ENCODE measurements at places on chromosomes 7 and 10. TPM values are rescaled to one million over a fixed set of nuclear protein-coding genes. Genes with fewer than 3 reads are reported as not detected.

DNA sequence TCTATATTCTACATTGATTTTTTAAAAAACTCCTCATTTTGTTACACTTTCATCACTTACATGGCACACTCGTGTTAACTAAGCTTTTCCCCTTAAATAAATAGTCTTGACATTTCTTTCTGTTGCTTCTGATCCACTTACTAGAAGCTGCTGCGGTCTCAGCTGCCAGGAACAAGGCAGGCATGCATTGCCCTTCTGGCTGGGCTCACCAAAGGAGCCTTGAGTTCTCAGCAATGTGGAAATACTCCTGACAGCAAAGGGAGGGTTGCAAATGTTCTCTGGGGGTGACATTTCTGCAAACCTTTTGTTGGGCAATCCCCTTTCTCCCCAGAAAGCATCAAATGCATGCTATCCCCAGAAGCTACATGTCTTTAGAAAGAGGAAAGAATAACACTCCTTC, 350.1 kb downstream of the PRPF18 start:
- H3K27ac ChIP-seq: no peak overlapping the region
- H3K36me3 ChIP-seq: no peaks in the 10 kb centered on the region
- DNase-seq: no peak
- H3K4me1 ChIP-seq: no peaks in the 10 kb centered on the region

DNA sequence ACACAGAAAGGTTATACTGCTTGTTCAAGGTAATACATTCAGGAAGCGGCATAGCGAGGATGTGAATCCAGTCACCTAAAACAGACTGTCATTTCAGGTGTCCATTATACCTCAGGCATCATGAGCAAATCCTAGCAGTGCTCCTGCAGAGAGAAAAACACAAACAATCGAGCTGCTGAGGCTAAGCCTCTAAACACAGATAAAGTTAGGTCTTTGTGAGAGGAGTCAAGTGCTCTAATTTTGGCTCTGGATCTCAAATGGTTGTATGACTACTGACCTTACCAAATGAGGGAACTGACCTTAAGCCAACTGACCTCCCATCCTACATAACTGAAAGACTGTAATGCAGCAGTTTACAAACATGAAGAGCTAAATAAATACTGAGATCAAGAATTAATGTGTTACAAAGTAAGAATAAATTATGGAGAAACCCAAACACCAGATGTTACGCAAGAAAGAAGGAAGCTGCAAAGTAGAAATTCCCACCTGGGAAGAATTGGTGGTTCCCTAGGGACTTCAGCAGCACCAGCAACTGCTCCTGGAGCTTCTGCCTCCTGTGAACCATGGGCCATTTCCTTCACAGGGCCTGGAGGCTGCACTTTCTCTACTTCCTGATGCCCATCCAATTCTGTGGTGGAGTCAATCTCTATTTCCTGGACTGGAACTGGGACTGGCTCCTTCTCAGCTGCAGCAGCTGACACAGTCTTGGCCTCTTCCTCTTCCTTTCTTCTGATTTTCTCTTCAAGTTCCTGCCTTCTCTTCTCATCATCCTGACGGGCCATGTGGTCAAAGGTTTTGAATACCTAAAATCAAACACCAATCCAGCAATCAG, 5.8 kb downstream of the NUDCD3 start:
- no peaks in the 10 kb centered on the region for H3K27me3 ChIP-seq
- H3K27ac ChIP-seq: no peak overlapping the region
- no peak for DNase-seq

- DNase-seq: no peak
- no peak overlapping the region for H3K4me3 ChIP-seq
- H3K27me3 ChIP-seq: no peaks in the 10 kb centered on the region
- no peak overlapping the region for H3K27ac ChIP-seq
- H3K4me1 ChIP-seq: no peaks in the 10 kb centered on the region
These were observed 19.2 kb downstream of the CFAP70 start for GRCh38 chr10:73339436-73339835.

DNA sequence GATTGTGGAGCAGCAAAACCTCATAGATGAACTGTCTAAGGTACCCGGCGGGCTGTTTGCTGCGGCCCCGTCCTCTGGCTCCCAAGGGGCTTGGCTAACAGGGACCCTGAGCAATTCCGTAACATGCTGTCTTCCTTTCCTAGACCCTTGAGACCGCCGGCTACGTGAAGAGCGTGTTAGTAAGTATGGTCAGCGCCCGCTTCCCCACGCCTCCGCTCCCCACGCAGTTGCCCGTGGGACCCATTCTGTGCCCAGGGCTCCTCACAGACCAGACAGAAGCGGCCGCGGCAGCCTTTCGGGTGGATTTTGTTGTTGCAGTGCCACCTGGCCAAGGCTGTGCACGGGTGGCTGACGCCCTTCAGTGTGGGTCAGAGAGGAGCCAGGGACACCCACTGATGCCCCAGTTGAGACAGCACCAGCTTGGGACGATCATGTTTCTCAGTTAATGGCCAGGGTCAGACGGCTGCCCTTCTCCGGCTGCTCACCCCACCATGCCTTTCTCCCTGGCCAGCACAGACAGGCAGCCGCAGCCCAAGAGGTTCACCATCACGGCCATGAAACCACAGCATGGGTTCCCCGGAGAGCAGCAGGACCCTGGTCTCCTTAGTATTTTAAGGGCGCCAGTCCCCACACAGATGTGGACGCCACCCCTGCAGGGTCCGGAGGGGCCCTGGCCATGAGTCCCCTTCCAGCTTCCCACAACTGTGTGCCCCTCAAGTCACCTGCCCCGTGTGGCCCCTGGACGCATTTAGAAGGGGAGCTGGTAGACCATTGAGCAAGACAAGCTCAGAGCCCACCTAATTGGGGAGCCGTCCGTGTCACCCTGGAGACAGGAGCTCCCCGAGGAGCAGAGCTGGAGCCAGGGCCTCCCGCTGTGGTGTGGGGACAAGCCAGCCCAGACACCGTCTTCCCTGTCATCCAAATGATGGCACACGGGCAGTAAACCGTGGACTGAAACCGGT, 49.4 kb upstream of the DPYSL4 start:
- H3K36me3 ChIP-seq: no peaks in the 10 kb centered on the region
- H3K27me3 ChIP-seq: no peaks in the 10 kb centered on the region
- no peak for DNase-seq
- H3K4me3 ChIP-seq: no peak overlapping the region
- H3K4me1 ChIP-seq: no peaks in the 10 kb centered on the region

GRCh38 chr7:42689626-42690025, 222.2 kb downstream of the C7orf25 start:
- no peaks in the 10 kb centered on the region for H3K36me3 ChIP-seq
- H3K4me3 ChIP-seq: no peak overlapping the region
- no peaks in the 10 kb centered on the region for H3K27me3 ChIP-seq
- no peaks in the 10 kb centered on the region for H3K4me1 ChIP-seq
- no peak for DNase-seq
- H3K27ac ChIP-seq: no peak overlapping the region

DNA sequence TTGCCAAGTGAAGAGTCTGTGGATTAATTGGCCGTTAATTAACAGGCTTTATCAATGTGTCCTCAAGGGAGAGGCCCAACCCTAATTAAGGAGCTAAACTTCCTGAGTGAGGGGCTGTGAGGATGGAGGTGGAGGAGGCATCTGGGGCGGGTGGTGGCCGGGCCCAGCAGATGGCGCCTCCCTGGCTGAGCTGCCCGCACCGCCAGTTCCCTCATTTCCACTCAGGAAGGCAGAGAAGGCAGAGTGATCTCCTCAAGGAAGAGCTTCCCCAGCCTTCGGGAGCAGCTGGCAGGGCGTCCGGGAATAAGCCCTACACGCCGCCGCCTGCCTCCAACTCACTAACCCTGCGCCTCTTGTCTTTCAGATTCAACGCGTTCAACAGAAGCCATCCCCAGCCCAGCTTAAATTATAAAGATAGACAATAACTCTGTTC, 112.2 kb downstream of the CYTH3 start:
- H3K27me3 ChIP-seq: no peaks in the 10 kb centered on the region
- H3K36me3 ChIP-seq: peaks cover 18% of the 10 kb centered on the region
- no peak overlapping the region for H3K4me3 ChIP-seq
- H3K4me1 ChIP-seq: no peaks in the 10 kb centered on the region
- H3K27ac ChIP-seq: no peak overlapping the region

GRCh38 chr10:68600041-68600778, 40.1 kb downstream of the TET1 start:
- no peaks in the 10 kb centered on the region for H3K27me3 ChIP-seq
- H3K36me3 ChIP-seq: no peaks in the 10 kb centered on the region
- peaks cover 31% of the 10 kb centered on the region for H3K4me1 ChIP-seq
- H3K4me3 ChIP-seq: peak overlapping the region; percentile 35
- DNase-seq: peak; percentile 70

DNA sequence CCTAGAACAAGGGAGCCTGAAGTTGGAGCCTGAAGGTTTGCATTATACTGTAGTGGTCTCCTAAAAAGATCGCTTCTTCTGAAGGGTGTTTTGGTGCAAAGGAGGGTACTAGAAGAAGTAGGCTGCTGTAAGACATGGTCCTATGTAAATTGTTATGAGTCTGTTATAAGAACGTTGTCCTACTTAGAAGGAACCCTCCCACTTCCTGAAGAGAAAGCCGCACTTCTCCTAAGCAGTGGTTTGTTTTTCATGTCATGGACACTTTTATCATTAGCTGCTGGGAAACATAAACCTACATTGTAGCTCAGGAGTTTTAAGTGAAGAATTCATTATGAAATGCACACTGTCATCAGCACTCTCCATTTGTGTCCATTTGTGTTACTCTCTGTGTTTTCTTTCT, 129.1 kb upstream of the ITGB1 start:
- no peaks in the 10 kb centered on the region for H3K27me3 ChIP-seq
- H3K4me3 ChIP-seq: no peak overlapping the region
- no peak for DNase-seq
- no peaks in the 10 kb centered on the region for H3K4me1 ChIP-seq

DNA sequence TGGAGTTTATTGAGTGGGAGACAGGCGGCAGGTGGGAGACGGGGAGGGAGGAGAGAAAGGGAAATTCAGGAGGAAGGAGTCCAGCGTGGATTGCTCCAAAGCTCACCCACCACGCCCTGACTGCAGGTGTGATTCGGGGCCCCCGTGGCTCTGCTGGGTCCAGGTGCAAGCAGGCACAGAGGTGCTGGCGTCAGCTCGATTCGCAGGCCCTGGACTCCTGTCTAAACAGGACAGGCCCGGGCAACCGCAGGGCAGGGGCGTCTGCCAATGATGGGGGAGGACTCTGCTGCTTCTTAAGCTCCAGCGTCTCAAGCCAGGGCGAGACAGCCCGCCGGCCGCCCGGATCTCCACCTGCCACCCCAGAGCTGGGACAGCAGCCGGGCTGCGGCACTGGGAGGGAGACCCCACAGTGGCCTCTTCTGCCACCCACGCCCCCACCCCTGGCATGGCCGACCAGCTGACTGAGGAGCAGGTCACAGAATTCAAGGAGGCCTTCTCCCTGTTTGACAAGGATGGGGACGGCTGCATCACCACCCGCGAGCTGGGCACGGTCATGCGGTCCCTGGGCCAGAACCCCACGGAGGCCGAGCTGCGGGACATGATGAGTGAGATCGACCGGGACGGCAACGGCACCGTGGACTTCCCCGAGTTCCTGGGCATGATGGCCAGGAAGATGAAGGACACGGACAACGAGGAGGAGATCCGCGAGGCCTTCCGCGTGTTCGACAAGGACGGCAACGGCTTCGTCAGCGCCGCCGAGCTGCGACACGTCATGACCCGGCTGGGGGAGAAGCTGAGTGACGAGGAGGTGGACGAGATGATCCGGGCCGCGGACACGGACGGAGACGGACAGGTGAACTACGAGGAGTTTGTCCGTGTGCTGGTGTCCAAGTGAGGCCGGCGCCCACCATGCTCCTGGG, at the start of gene CALML3:
Gene CALML3, plus strand, starts transcription at position 321 of the 920 bp plus-strand sequence. Its CDS starts 125 bp downstream, at position 446.
- no peak within 1 kb of the TSS for H3K4me3 ChIP-seq
- H3K36me3 ChIP-seq: no peaks in the 10 kb centered on the region
- no peak for DNase-seq
- H3K27me3 ChIP-seq: no peaks in the 10 kb centered on the region

- no peaks in the 10 kb centered on the region for H3K4me1 ChIP-seq
- no peak for DNase-seq
- no peak overlapping the region for H3K27ac ChIP-seq
- H3K4me3 ChIP-seq: no peak overlapping the region
These were observed 318.9 kb downstream of the BMPER start for GRCh38 chr7:34224281-34224680.

DNA sequence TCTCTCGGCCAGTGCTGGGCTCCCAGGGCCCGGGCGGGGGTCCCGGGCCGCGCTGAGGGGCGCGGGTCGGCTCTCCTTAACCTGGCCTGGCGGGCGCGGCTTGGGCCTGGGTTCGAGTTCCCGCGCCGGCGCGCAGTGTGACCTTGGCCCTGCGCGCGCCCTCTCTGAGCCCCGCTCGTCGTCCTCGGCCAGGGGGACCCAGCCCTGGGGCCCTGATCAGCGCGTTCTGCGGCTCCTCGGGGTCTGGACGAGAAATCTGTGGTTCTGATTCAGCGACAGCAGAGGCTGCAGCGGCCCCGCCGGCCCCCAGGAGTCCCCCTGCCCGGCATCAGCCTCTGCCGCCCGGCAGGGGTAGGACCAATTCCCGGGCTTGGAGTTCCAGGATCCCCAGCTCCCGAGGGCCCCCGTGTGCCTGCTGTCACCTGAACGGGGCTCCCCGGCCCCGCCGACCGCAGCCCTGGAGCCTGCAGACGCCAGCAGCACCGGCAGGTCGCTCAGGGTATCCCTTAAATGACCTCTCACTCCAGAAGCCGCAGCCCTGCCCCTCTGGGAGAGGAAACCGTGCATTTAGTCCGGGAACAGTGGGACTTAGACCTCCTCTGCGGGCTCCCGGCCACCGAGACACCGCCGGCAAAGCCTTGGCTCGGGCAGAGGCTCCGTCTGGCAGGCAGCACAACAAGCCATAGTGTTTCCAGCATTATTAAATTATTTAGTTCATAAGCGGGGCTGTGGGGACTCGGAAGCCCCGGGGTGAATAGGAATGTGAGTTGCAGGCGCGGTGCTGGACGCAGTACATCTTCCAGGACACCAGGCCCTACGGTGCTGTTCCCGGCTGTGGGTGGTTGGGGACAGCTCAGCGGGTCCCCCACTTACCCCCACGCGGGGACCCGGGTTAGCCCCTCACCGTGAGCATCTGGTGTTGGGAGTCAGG, 572 bp downstream of the CHST12 start:
- peak overlapping the region; percentile 77 for H3K4me3 ChIP-seq
- peaks cover 36% of the 10 kb centered on the region for H3K4me1 ChIP-seq
- no peaks in the 10 kb centered on the region for H3K36me3 ChIP-seq

The EPHA1 gene
- 29.9 TPM for total RNA-seq

The MKRN1 gene
- total RNA-seq: 95.0 TPM

The RGR gene
- total RNA-seq: not detected

The GRID2IP gene
- 3.2 TPM for total RNA-seq

Measured in HCT116 (cell line).